ENCODE measurements at places on chromosomes 2 and 18.

DNA sequence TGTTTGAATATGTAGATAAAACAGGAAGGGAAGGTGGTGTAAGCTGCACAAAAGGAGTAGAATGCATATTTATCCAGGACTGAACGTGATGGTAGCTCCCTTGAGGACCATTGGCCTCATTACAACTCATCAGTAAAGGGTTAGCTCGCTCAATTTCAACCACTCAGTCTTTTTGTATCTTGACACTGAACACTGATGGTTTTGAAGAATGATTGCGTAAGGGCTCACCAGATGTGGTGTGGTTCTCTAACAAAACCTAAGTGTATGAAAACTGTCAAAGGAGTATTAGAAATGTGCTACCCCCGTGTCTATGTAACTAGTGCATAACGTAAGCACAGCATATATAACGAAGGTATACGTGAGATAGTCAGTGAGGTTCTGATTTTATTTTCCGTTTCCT, 272.4 kb upstream of the THSD7B start:
- no peaks in the 10 kb centered on the region for H3K36me3 ChIP-seq
- no peak overlapping the region for H3K4me3 ChIP-seq
- no peaks in the 10 kb centered on the region for H3K4me1 ChIP-seq
- DNase-seq = no peak
- H3K27ac ChIP-seq = no peak overlapping the region
- H3K27me3 ChIP-seq = no peaks in the 10 kb centered on the region

DNA sequence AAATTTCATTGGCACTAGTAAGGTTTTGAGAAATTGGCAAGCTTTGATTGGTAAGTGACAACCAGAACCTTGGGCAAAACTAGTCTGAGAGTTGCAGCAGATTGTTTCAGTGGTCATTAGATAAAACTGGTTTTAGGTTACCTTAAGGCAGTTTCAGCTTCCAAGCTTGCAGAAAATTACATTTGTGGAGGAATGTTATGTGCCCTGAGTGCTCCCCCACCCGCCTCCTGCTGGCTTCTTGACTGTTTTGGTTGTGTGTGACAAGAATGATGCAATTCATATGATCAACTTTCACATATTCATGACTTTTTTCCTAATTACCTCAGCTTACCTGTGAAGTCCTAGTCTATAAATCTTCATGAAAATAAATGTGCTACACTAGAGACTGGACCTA, 599.5 kb upstream of the ZNF804A start:
- no peaks in the 10 kb centered on the region for H3K36me3 ChIP-seq
- DNase-seq = no peak
- H3K27me3 ChIP-seq = no peaks in the 10 kb centered on the region
- no peaks in the 10 kb centered on the region for H3K4me1 ChIP-seq
- no peak overlapping the region for H3K4me3 ChIP-seq

GRCh38 chr2:16069933-16070647, 129.7 kb downstream of the MYCN start:
- no peaks in the 10 kb centered on the region for H3K36me3 ChIP-seq
- H3K4me3 ChIP-seq = no peak overlapping the region
- no peaks in the 10 kb centered on the region for H3K4me1 ChIP-seq
- no peak for DNase-seq
- H3K27ac ChIP-seq = no peak overlapping the region

GRCh38 chr2:48113767-48114166, 207.5 kb upstream of the FBXO11 start:
- no peaks in the 10 kb centered on the region for H3K36me3 ChIP-seq
- no peak overlapping the region for H3K27ac ChIP-seq
- no peak overlapping the region for H3K4me3 ChIP-seq
- DNase-seq = no peak
- H3K27me3 ChIP-seq = no peaks in the 10 kb centered on the region
- H3K4me1 ChIP-seq = peaks cover 8% of the 10 kb centered on the region

- no peaks in the 10 kb centered on the region for H3K36me3 ChIP-seq
- no peak overlapping the region for H3K27ac ChIP-seq
- DNase-seq = no peak
- no peaks in the 10 kb centered on the region for H3K27me3 ChIP-seq
Observed at GRCh38 chr2:235690809-235691450, 197.1 kb downstream of the AGAP1 start.

GRCh38 chr2:224263571-224264043, 138.3 kb downstream of the FAM124B start:
- no peaks in the 10 kb centered on the region for H3K36me3 ChIP-seq
- H3K27ac ChIP-seq = no peak overlapping the region
- H3K4me3 ChIP-seq = no peak overlapping the region
- H3K4me1 ChIP-seq = no peaks in the 10 kb centered on the region

All from MM.1S (cell line).